ENCODE measurements at places on chromosomes 1 and 21.
A peak's percentile ranks its signal among the peaks of the same experiment; 100 is the strongest.

DNA sequence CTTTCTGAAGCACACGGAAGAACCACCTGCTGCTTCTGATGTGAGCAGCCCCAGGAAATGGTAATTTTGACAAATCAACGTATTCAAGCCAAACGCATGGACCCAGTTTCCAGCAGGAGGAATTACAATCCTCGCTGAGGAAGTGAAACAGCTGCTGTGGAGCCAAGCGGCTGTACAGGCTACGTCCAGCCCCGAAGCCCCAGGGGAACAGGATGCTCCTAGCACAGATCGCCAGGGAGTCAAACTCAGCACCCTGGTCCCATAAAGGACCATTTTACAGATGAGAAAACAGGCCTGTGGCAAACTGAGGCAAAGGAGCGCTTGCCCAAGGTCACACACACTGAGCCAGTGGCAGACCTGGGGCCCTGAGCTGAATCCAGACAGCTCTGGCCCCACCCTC, 108.0 kb downstream of the PTPRU start:
- peak; percentile 30 for DNase-seq

DNA sequence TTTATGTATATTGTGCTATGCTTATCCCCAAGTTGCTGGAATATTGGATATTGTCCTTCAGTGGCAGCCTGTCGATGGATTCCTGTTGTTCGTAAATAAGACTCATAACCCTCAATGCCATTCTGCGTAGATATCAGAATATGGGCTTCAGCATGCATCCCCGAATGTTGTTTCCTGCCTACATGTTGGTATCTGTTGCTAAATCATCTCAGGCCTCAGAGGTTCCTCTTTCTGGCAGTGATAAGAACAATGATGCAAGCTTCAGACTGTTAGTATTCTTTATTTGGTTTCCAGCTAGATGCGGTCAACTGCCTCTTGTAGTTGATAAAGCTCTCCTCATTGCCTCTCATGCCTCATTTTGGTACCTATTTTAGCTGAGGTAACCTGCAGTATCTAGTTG, 2082.6 kb downstream of the MRPL39 start:
- DNase-seq = no peak

- DNase-seq = peak; percentile 79
Observed at GRCh38 chr1:172719694-172720138, 60.8 kb downstream of the FASLG start.

- no peak for DNase-seq
Observed at GRCh38 chr1:228717081-228717480, 18.2 kb upstream of the RHOU start.

GRCh38 chr1:199173356-199173755, 534.5 kb downstream of the PTPRC start:
- DNase-seq = no peak
